Esophagus squamous epithelium (tissue), 5 donors: ENCODE measurements at places on chromosomes 5 and 9.

- no peak for DNase-seq
Observed at GRCh38 chr5:138536215-138536614, 6.8 kb downstream of the ETF1 start.

- DNase-seq = no peak
Observed at GRCh38 chr9:21690561-21690960, 111.9 kb upstream of the MTAP start.

DNA sequence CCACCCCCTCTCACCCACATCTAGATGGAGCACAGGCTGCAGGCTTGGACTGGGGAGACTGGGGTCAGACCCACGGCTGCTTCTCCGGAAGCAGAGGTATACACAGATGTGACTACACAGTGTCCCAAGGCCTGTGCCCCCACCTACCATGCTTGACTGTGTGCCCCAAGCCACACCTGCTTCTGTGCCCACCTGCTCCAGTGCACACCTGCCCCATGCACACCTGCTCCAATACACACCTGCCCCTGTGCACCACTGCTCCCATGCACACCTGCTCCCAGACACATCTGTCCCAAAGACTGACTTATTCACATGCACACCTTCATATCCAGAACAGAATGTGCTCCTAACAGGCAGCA is 5.5 kb upstream of the COL5A1 start:
- no peak for DNase-seq

- no peak for DNase-seq
Observed at GRCh38 chr9:85038824-85039608, 369.5 kb downstream of the NTRK2 start.

GRCh38 chr5:176553260-176554085 is 4.3 kb downstream of the CDHR2 start:
- no peak for DNase-seq

DNA sequence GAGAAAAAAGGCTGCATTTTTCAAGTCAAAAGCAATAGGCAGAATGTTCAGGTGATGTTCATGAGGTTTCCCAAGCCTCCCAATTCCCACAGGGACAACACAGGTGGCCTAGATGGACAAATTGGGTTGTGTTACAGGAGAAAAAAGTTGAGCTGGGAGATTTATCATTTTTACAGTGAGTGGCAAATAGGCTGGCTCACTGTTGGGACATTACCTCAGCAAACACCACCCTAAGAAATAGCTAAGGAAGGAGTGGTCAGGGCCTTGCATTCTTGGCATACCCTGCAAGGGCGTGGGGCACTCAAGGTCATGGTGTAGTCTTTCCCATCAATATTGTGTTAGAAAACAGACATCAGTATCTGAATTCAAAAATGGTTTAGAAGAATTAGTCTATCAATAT is 23.3 kb upstream of the CPLANE1 start:
- no peak for DNase-seq

- no peak for DNase-seq
Observed at GRCh38 chr5:137367951-137368350, 131.2 kb downstream of the SPOCK1 start.

DNA sequence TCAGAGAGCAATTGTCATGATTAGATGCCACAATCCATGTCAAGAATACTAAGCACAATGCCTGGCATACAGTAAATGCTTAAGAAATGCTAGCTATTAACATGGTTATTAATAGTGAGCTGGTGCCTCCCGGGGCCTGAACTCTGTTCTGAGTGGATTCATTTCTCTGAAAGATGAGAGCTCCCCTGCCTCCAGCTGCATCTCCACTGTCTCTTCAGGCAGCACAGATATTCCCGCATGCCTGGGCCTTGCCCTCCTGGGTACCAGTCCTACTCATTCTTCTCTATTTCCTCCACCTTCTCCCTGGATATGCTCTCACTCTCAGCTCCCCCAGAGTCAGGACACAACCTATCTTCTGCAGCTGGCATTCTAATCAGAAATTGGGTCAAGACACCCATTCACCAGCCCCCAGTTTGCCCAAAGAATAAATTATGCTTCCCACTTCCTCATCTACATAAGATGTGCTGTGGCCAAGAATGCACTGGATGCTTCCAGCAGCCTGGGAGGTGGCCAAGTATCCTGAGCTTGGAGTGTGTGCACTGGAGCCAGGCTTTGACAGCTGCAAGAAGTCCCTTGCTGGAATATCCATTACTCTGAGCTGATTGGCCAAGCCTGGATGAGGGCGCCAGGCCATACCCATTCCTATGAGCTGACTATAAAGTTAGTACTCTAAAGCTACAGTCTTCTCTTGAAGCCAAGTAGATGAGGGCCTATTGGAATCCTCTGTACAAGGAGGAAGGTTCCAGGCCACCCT is 669.0 kb downstream of the ACTL7B start:
- no peak for DNase-seq

- no peak for DNase-seq
Observed at GRCh38 chr5:159416438-159416837, 86.2 kb upstream of the IL12B start.

DNA sequence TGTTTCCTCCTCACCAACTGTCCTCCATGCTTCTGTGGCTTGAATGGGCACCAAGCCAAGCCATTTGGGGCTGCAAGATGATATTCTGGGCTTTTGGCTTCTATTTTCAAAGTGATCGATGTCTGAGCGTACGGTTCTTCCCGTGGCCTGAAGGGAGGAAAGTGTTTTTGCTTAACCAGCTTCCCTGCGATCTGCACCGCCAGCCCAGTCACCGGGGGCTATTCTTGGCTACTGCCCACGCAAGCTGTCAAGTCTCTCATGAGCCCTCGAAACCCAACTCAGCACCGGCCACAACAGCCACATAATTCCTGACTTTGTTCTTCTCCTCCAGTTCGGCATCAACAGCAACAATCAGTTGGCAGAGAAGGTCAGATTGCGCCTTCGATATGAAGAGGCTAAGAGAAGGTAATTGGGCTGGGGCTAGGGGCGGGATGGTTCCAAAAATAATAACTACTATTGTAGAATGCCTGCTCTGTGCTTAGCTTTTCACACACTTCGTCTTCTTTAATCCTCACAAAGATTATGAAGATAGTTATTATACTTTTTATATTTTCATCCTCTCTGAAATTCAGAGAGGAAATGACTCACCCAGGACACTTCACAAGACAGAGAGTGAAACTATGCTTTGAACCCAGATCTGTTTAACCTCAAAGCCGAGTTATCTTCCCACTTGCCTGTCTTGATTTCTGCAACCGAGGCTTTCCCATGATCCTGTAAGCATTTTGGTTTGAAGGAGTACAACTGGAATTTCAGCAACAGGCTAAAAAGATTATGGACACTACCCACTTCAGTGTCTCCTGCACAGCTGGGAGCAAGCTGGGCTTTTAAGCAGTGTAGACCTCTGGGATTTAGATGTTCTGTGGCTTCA is 76.4 kb upstream of the RARS1 start:
- DNase-seq = no peak

- no peak for DNase-seq
Observed at GRCh38 chr9:99112750-99113413, 8.0 kb downstream of the TGFBR1 start.

DNA sequence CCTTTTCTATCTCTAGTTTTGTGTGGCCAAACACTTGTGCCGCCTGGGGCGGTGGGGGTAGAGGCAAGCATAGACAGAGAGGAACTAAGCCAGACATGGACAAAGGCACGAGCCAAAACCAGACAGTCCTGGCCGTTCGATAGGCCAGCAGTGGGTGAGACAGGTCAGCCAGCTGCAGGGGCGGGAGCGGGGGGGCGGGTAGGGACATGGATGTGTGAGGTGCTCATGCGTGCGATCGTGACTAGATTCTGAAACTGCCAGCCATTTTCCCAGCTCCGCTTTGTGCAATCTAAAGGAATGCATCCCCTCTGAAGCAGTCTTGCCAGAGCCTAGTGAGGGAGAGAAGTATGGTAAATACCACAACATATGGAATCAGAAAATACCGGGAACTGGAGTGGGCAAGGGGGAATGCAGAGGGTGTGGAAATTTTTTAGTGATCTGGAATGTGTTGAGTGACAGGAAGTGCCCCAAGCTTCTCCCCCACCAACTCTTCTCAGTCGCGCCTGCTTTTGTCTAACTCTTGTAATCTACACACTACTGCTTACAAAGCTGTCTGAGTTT is 111.9 kb downstream of the NR6A1 start:
- DNase-seq = no peak

DNA sequence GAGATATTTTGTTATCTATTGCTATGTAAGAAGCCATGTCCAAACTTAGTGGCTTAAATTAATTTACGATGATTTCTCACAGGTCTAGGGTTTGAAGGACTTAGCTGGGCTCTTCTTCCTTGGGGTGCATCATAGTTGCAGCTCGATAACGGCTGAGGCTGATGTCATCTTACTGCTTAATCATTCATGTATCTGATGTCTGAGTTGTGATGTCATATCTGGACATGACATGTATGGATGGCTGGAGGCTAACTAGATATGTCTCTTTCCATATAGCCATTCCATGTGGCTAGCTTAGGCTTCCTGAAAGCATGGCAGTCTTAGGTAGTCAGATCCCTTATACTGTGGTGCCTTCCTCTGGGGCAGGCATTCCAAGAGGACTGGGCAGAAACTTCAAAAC is 31.6 kb downstream of the ADGRV1 start:
- DNase-seq = no peak

DNA sequence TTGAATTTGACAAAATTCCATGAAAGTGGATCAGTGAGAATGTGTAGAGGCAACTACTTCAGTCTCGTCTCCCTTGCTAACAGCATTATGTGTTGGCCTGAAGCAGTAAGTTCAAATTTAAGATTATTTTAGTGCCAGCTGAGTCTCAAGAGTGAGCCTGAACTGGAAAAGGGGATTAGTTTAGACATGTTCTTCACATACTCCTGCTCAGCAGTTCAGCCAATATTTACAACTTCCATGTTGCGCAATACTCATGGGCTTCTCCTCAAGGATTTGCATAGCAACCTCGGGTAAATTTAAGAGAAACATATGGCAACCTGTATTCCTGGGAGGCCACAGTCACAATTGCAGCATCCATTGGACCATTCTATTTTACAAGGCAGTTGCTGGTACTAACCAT is 553.8 kb downstream of the PTPRD start:
- no peak for DNase-seq

DNA sequence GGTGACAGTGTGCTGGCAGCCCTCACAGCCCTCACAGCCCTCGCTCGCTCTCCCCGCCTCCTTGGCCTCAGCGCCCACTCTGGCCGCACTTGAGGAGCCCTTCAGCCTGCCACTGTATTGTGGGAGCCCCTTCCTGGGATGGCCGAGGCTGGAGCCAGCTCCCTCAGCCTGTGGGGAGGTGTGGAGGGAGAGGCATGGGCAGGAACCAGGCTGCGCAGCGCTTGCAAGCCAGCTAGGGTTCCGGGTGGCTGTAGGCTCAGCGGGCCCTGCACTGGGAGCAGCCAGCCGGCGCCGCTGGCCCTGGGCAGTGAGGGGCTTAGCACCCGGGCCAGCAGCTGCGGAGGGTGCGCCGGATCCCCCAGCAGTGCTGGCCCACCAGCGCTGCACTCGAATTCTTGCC is 177.0 kb downstream of the MSX2 start:
- no peak for DNase-seq

GRCh38 chr9:3698531-3698930 is 172.7 kb upstream of the RFX3 start:
- no peak for DNase-seq
